ENCODE measurements at places on chromosomes 2 and 18. TPM values are rescaled to one million over a fixed set of nuclear protein-coding genes. Genes with fewer than 3 reads are reported as not detected.

- no peak for DNase-seq
- no peaks in the 10 kb centered on the region for H3K27me3 ChIP-seq
- H3K36me3 ChIP-seq: peaks cover 2% of the 10 kb centered on the region
- H3K4me3 ChIP-seq: no peak overlapping the region
These were observed 63.7 kb downstream of the ZNF532 start for GRCh38 chr18:58928386-58928785.

GRCh38 chr2:66984864-66985263 is 412.3 kb upstream of the ETAA1 start:
- DNase-seq: no peak
- no peaks in the 10 kb centered on the region for H3K4me1 ChIP-seq
- H3K36me3 ChIP-seq: no peaks in the 10 kb centered on the region
- no peak overlapping the region for H3K27ac ChIP-seq
- no peak overlapping the region for H3K4me3 ChIP-seq
- no peaks in the 10 kb centered on the region for H3K27me3 ChIP-seq

DNA sequence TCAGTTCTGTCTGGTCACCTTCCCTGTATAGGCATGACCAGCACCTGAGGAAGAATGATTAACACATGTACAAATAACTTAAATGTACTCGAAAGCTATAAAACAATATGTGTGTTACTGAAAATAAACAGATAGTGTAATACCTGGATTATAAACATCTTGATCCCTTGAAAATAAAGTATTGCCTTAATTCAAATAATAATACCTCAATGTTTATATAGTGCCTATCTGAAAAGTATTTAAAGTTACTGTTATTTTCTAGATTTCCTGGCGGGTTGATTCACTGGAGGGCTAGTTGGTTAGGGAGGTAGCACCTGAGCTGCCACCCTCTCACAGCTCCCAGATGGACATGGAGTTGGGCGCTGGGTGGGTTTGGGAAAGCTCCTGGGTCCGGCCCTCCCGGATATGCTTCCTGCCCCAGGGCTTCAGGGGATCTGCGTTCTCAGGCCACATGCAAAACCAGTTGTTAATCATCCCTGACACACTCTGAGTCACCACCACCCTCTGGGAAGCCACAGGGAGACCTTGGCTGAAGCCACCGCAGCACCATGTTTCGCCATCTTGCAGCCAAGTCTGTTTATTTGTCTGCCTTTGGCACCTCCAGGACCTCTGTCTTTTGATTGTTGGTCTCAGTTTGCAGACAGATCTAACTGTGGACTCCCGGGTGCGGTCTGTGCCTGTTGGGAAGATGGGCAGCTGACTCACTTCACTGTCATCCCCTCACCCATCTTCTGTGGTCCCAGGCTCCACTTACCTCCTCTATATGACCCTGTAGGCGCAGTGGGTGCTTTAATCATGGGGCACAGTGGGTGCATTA is 35.3 kb downstream of the RAB31 start:
- H3K27ac ChIP-seq: no peak overlapping the region
- no peak for DNase-seq
- H3K27me3 ChIP-seq: no peaks in the 10 kb centered on the region

GRCh38 chr2:120272763-120273481 is 20.3 kb downstream of the RALB start:
- no peak overlapping the region for H3K27ac ChIP-seq
- no peaks in the 10 kb centered on the region for H3K27me3 ChIP-seq
- H3K4me1 ChIP-seq: peaks cover 21% of the 10 kb centered on the region
- H3K4me3 ChIP-seq: no peak overlapping the region

DNA sequence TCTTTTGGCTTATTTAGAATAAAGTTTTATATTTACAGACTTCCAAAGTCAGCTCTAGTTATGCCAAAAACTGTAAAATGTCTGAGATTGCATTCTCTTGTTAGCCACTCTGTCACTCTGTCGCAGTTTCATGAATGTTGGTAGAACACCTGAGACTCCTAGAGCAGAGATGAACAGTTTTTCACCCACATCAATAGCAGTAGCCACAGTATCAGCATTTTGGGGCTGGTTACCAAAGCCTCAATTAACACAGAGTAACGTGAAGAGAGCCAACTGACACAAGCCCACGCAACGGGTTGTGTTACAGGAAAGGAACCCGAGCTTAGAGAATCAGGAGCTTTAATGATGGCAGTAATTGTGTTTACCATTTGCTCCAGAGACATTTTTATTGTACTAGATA is 443.0 kb upstream of the SLC39A10 start:
- no peak overlapping the region for H3K4me3 ChIP-seq
- no peaks in the 10 kb centered on the region for H3K4me1 ChIP-seq
- no peak for DNase-seq
- no peaks in the 10 kb centered on the region for H3K27me3 ChIP-seq
- no peaks in the 10 kb centered on the region for H3K36me3 ChIP-seq

DNA sequence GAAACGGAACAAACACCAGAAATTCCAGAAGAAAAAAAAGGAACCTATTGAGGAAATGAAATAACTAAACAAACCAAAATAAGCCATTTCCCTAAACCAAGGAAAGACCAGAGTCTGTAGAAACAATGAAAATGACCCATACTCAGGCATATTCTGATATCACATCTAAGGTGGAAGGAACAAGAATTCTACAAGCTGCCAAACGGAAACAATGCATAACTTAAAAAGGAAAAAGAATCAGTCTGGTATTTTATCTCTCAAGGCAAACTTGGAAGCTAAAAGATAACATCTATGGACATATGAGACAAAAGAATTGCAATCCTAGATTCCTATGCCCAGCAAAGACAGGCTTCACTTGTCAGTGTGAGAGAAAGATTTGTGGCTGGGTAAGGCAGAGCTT is 326.2 kb downstream of the PDE11A start:
- H3K4me3 ChIP-seq: no peak overlapping the region
- no peaks in the 10 kb centered on the region for H3K27me3 ChIP-seq
- no peak for DNase-seq
- no peaks in the 10 kb centered on the region for H3K4me1 ChIP-seq
- no peaks in the 10 kb centered on the region for H3K36me3 ChIP-seq

DNA sequence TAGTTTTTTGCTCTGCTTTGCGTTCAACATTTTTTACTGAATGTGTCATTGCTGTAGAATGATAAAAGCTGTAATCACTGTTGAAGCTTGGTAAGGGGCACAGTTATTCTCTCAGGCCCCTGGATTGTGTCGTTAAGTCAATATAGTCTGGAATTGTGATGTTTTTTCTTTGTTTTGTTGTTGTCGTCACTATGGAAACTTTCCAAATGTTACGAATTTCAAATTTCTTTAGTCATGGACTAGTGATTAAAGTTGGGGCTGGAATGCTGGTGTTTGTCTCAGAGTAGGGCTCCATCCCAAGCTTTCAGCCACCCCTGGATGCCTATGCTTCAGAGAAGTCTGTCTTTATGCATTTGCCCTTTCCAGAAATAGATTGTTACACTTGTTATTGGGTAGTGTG is 287.2 kb downstream of the CDH19 start:
- no peaks in the 10 kb centered on the region for H3K36me3 ChIP-seq
- no peaks in the 10 kb centered on the region for H3K27me3 ChIP-seq
- DNase-seq: no peak
- no peak overlapping the region for H3K27ac ChIP-seq
- no peak overlapping the region for H3K4me3 ChIP-seq

- H3K36me3 ChIP-seq: no peaks in the 10 kb centered on the region
- no peak overlapping the region for H3K4me3 ChIP-seq
- H3K27ac ChIP-seq: no peak overlapping the region
- no peaks in the 10 kb centered on the region for H3K27me3 ChIP-seq
These were observed 244.8 kb downstream of the BABAM2 start for GRCh38 chr2:28135324-28135723.

- no peak overlapping the region for H3K4me3 ChIP-seq
- no peaks in the 10 kb centered on the region for H3K4me1 ChIP-seq
- H3K36me3 ChIP-seq: no peaks in the 10 kb centered on the region
- no peak overlapping the region for H3K27ac ChIP-seq
- no peak for DNase-seq
These were observed 472.1 kb downstream of the CDH2 start for GRCh38 chr18:27704736-27705361.

- H3K27me3 ChIP-seq: no peaks in the 10 kb centered on the region
- no peak for DNase-seq
- H3K36me3 ChIP-seq: no peaks in the 10 kb centered on the region
- no peak overlapping the region for H3K4me3 ChIP-seq
- H3K27ac ChIP-seq: no peak overlapping the region
These were observed 204.8 kb upstream of the HS6ST1 start for GRCh38 chr2:128523457-128523856.

DNA sequence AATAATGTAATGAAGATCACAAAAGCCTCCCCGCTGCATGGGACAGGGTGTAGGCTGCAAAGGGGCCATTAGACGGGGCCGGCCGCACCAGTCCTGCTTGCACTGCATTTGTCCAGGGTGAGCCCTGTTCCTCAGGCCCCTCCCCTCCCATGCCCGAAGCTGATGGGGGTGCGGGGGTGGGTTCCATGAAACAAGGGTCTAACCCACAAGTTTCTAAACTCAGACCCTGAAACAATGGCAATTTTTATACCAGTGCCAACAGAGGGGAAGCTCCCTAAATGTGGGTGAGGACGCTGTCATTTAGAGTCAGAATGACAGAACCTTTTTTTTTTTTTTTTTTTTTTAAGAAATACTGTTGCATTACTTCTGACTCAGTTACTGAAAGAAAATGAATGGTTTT is 39.7 kb downstream of the HS6ST1 start:
- no peak for DNase-seq
- no peak overlapping the region for H3K27ac ChIP-seq
- no peaks in the 10 kb centered on the region for H3K27me3 ChIP-seq
- H3K4me1 ChIP-seq: peaks cover 32% of the 10 kb centered on the region
- H3K4me3 ChIP-seq: no peak overlapping the region

DNA sequence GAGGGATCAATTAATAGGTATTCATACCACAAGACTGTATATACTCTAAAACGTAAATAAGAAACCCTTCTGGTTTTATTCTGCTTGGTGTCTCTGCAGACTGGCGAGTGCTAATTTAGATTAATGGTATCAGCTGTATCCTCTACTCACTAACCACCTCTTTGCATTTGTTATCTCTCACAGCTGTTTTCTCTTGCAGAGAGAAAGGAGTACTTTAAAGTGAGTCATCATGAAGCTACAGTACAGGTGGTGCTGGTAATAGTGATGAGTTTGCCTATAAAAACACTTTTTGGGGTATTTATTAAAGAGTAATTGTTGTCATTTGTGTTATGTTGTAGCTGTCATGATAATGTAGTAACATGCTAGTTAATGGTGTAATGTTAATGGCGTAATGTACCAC is 147.7 kb downstream of the NETO1 start:
- no peak overlapping the region for H3K4me3 ChIP-seq
- H3K4me1 ChIP-seq: no peaks in the 10 kb centered on the region
- DNase-seq: no peak
- no peaks in the 10 kb centered on the region for H3K27me3 ChIP-seq
- H3K27ac ChIP-seq: no peak overlapping the region

The ADD2 gene
- total RNA-seq: 2.2 TPM

The IMPACT gene
- 4.6 TPM for total RNA-seq

The ST8SIA3 gene
- total RNA-seq: not detected

The REG1A gene
- total RNA-seq: 293 TPM

The FSIP2 gene
- total RNA-seq: 31.6 TPM

The REG1B gene
- not detected for total RNA-seq

The TEX51 gene
- not detected for total RNA-seq
